ENCODE measurements at places on chromosomes 3 and 15.

DNA sequence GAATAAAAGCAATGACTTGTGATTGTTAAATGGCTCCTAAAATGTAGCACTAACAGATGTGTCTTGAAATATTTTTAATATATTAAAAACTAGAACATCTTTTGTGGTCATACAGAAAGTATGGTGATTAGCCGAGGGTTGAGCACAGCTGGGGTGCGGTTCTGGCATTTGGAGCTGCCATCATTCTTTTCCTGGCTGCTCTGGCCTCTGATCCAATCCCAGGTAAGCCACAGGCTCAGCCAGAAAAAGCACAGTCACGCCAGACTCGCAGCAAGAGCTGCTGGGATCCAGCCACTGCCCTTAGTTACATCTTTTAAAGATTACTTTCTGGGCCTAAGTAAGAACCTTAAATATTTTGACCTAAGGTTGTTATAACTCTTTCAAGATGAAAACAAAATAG lies 196.8 kb downstream of the PLCL2 start:
- DNase-seq = no peak

- DNase-seq = no peak
These were observed 188.2 kb downstream of the ZBTB20 start for GRCh38 chr3:114958930-114959329.

GRCh38 chr3:149586871-149587270 lies 71.0 kb downstream of the WWTR1 start:
- no peak for DNase-seq

DNA sequence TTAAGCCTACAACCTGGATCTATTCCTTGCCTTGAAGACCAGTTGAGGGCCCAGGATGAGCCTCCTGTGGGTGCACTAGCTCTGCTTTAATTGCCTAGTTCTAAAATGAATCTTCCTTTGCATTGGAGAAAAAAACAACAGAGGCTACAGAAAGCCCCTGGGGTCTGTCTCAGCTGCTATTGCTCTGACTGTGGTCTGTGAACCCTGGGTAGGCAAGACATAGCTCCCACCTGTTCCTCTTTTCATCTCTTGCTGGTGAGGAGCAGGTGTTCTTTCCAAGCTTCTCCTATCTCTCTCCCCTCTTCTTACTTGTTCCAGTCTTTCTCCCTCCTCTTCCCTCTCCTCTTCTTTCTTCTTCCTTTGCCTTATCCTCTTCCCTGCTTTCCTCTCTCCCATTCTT lies 28.8 kb downstream of the RBP2 start:
- DNase-seq = no peak

Measured in T-helper 2 cell (primary cell).